Stimulated activated CD8-positive, alpha-beta memory T cell treated with anti-CD3 and anti-CD28 coated beads, Interleukin-7, amount 100 ng/mL, for 24 hours (primary cell): ENCODE measurements at places on chromosomes 1 and 21.
A peak's percentile ranks its signal among the peaks of the same experiment; 100 is the strongest.

DNA sequence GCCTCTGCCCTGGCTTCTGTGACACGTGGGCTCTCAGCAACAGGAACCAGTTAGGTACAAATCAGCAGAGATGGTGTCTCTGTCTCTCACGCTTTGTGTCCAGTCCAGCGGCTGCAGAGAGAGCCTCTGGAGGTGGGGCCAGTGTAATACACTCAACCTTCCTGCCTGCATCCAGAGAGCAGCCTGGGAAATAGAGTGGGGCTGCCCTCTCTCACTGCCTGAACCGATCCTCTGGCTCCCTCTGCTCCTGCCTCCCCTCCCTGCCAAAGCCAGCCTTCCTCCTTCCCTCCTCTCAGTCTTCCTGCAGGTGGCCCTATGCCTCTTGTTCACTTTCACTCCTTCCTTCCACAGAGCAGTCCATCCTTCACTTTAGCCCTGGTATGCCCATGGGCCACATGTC, at the start of gene ZNF648:
TSS of gene ZNF648 (minus strand) at position 119 of the 400 bp plus-strand sequence. CDS start 3,702 bp downstream, outside the sequence.
- DNase-seq: no peak

GRCh38 chr1:7580923-7581753, 190.0 kb upstream of the VAMP3 start:
- no peak for DNase-seq

DNA sequence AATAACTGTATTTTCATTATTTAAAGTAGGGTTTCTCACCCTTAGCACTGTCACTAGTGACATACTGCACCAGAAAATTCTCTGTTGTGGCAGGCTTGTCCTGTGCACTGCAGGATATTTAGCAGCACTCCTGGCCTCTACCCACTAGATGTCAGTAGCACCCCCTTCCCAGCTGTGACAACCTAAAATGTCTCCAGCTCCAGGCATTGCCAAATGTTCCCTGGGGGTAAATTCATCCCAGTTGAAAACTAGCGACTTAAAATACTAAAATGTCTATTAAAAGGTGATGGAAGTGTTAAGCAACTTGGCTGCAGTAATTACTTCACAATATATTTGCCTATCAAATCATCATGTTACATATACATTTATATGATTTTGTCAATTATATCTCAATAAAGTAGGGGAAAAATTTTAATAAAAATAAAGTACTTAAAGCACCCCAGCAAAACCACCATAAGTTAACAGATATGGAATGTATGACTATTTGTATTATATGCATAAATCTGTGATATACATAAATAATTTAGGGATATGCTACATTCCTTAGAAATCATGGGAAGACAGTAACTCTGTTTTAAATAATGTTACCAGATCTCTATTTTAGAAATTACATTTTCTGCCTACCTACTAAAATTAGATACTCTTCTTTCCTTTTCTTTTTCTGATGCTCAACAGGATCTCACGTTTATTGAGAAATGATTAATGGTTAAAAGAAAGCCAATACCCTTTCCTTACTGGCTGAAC, 74.6 kb downstream of the ARID4B start:
- DNase-seq: peak; percentile 23

DNA sequence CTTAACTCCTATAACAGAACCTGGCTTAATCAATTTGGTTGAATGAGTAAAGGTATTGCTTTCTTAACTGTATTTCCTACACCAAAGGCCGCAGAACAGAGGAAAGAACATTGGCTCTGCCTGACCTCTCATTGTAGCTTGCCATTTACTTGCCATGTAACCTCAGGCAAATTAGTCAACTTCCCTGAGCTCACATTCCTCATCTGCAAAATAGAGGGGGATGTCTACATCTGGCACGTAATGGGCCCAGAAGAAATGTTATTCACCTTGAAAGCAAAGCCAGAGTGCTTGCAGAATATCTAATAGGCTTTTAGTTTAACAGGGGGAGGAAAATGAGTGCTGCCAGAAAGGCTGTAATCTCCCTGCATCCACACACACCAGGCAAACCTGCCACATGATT, 44.3 kb downstream of the LAMC2 start:
- DNase-seq: no peak

GRCh38 chr1:93739472-93739871, 57.8 kb upstream of the BCAR3 start:
- no peak for DNase-seq

DNA sequence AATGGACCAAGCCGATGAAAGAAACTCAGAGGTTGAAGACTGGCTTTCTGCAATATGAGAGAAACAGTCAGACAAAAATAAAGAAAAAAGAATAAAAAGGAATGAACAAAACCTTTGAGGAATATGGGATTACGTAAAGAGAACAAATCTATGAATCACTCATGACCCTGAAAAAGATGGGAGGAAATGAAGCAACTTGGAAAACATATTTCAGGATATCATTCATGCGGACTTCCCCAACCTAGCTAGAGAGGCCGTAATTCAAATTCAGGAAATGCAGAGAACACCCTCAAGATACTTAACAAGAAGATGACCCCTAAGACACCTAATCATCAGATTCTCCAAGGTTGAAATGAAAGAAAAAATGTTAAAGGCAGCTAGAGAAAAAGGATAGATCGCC, 705.3 kb upstream of the CHRM3 start:
- no peak for DNase-seq

DNA sequence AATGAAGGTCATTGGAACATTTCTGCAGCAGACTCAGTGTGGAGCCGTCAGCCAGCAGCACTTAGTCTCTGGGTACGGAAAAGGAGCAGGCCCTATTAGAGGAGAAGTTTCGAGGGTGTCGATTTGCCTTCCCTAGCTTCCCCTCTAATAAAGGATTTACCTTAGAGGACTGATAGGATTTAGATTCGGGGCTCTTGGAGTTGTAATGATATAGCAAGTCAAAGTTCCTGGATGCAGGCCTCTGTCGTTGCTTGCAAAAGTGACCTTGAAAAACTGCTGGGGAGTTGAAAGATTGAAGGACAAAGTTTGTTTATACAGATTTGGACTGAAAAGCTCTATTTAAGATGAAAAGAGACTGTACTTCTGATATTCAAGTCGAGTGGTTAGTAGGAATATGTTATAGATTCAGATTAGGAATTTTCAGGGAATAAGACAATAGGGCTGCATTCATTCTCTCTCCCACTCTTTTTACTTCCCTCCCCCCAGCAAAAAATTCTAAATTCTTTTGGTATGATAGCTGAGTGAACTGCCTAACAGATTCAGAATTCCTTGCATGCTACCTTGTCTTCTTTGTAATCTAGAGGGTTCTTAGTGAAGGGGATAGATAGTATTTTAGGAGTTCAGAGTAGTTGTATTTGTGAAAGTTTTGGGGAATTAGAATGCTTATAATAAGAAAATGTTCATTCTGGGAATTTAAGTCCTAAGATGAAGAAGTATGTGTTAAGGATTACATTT, 19.2 kb downstream of the NFYC start:
- no peak for DNase-seq

GRCh38 chr1:183227422-183228346, 41.6 kb downstream of the LAMC2 start:
- DNase-seq: peak; percentile 6

DNA sequence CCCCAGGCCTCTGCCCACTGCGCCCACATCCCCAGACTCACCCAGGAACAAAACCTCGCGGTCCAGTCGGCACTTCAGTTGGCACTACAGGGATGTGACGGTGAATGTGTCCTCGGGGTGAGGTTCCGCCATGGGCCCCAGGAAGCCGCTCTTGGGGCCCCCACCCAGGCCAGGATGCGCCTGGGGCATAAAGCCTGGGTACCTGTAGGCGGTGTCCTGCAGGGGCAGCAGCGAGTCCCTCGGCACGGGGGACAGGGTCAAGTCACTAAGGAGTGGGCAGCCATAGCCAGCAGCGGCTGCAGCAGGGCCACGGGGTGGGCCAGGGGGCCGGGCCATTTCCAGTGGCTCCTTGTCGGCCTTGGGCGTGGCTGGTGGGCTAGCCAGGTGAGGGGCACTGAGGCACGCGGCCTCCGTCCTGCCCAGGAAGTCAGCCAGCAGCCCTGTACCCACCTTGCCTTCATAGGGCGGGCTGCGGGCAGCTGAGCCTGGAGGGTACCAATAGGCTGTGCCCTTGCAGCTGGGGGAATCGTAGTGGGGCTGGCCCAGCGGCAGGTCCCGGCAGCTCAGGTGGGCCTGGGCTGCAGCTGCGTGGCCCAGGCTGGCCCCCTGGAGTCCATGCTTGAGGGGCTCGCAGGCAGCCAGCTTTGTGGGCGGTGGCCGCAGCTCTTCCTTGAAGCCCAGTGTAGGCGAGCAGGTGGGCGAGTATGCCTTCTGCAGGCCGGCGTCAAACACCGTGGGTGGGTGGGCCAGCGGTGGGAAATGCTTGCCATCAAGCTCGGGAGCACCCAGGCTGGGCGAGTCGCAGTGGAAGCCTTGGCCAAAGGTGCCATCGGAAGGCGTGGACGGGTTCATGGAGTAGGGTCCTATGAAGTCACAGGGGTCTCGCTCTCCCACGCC, 56.5 kb downstream of the AHDC1 start:
- DNase-seq: no peak

DNA sequence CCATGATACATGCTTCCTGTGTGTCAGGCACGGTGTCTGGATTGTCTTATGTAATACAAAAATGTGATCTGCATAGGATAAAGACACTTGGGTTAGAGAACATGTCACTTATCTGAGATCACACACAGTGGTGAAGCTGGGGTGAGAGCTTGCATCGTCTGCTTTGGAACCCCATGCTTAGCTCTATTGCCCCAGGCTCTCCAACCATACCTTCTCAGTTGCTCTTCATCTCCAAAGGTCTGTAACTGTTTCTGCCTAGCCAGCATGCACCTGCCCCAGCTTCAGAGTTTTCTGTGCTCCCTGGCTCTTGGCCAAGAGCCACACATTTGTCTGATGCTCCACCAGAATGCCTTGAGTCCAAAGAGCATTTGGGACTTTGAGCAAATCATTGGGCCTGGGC, 93.9 kb upstream of the COG2 start:
- no peak for DNase-seq

- DNase-seq: no peak
These were observed 14.9 kb upstream of the VPS26C start for GRCh38 chr21:37281993-37282392.

- no peak for DNase-seq
These were observed 40.1 kb downstream of the SLC9C2 start for GRCh38 chr1:173562813-173563212.

- no peak for DNase-seq
These were observed 90.2 kb upstream of the TSPAN2 start for GRCh38 chr1:115179397-115180079.

DNA sequence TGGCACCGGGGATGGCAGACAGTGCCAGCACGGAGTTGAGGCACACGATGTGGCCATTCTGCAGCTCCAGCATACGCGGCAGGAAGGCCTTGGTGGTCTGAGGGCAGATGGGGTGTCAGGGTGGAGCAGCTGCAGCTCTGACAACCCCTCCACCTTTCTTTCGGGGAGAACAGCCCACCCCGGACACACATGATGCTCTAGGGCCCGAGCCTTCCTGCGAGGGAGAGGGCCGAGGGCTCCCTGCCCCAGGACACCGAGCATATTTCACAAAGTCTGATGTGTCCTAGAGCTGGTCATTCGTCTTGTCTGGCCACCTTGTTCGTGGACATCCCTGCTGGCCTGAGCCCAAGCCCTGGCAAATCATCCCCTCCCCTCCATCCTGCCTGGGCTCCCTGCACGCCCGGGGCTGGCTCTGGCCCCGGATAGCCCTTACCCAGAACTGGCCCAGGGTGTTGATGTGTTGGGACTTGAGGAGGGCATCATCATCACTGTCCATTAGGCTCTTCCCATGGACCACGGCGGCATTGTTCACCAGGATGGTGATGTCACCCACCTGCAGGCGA, 39.1 kb downstream of the DHRS3 start:
- no peak for DNase-seq

DNA sequence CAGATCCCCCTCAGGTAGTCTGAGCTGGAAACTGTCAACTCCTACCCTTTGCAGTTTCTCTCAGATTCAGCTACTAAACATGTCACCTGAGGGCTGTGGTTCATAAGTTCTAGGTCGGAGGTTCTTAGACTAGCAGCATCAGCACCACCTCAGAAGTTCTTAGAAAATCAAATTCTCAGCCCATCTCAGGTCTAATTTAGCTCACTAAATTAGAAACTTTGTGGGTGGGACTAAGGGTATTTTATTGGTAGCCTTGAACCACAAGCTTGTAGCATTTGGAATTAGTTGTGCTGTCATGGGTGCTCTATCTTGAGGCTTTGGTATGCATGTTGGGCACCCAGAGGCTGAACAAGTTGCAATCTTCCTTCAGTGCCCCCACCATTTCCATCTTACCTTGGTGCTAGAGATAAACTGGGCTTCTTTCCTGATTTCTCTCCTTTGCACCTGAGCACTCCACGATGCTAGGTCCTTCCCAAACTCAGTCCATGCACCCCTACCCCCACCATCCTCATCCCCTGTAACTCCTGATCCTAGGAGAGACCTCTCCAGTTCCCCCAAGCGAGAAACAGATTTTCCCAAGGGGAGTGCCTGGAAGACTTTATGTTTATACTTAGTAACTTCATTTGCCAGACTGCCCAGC, 54.2 kb downstream of the S1PR1 start:
- no peak for DNase-seq

DNA sequence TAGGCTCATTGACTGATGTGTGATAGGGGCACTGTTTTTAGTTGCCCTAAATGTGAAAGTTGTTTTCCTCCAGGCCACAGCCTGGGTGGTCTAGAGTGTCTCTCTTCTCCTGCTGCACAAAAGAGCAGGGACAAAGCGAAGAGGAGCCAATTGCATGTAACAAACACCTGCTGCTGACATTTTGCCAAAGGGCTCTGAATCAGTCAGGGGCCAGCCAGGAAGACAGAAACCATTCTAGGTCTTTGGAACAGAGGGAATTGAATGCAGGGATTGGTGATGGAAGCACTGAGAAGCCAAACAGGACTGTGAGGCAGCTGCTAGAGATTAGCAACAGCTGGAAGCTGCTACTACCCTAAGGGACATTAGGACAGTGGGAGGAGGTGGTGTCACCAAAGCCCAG, 185.3 kb upstream of the POU3F1 start:
- no peak for DNase-seq

DNA sequence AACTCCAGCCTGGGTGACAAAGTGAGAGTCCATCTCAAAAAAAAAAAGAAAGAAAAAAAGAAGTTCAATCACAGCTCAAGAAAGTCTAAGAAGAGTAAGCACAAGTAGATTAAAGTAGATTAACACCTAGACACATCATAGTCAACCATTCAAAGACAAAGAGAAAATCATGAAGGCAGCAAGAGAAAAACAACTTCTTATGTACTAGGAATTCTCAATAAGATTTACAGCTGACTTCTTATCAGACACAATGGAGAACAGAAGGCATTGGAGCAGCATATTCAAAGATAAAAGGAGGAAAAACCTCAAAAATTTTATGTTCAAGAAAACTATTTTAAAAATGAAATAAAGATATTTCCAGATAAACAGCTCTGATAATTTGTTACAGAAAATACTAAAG, 147.3 kb downstream of the LBR start:
- DNase-seq: no peak

GRCh38 chr21:21079646-21080045, 81.4 kb downstream of the NCAM2 start:
- no peak for DNase-seq

- DNase-seq: no peak
These were observed 25.3 kb upstream of the POFUT2 start for GRCh38 chr21:45313015-45313414.

GRCh38 chr1:151002051-151002450, 4.7 kb downstream of the MINDY1 start:
- no peak for DNase-seq

GRCh38 chr1:24470592-24470991, 32.0 kb upstream of the RCAN3 start:
- no peak for DNase-seq
